ENCODE measurements at places on chromosomes 4 and X. TPM values are rescaled to one million over a fixed set of nuclear protein-coding genes. Genes with fewer than 3 reads are reported as not detected.

DNA sequence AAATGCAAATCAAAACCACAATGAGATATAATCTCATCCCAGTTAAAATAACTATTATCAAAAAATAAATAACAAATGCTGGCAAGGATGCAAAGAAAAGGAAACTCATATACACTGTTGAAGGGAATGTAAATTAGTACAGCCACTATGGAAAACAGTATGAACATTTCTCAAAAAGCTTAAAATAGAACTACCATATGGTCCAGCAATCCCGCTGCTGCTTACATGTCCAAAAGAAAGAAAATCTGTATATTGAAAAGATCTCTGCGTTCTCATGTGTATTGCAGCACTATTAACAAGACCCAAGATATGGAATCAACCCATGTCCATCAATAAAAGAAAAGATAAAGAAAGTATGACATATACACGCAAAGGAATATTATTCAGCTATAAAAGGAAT lies 3.0 kb upstream of the NAP1L2 start:
- peak; percentile 54 for DNase-seq

GRCh38 chr4:69835766-69836165 lies 24.2 kb downstream of the SULT1E1 start:
- DNase-seq = no peak

GRCh38 chrX:118212817-118213183 lies 96.2 kb upstream of the KLHL13 start:
- no peak for DNase-seq

DNA sequence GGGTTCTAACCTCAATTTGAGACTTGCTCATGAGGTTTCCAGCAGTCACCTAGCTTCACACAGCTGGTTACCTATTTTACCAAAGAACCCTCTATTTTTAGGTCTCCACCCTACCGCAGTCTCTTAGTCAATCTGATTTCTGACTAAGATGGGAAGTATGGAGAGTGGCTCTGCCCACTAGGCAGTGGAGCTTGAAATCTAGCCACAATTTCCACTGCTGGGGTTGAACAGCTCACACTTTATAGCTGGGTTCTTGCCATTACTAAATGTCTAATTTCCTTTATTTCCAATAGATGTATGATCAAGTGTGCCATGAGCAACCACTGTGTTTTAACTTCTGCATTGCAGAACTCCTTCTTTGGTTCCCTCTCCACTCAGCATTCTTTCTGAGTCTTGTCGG lies 43.1 kb downstream of the GASK1B start:
- DNase-seq = no peak

- DNase-seq = no peak
These were observed 15.5 kb downstream of the CLDN22 start for GRCh38 chr4:183304538-183304937.

DNA sequence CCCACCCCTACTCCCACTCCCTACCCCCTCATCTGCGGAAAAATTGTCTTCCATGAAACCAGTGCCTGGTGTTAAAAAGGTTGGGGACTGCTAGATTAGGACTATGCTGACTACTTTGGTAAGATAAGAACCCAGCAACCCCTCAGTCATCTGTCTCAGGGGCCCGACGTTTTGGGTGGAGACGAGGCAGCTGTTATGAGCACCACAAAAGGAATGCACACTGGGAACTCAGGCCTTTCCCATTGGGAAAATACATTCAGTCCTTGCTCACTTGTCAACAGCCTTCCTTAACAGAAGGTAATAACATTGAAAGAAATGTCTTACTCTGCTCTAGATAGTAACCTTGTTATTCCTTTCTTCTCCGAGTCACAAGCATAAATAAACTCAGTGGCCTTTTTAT lies 310.8 kb downstream of the AFF2 start:
- DNase-seq = no peak

- DNase-seq = no peak
These were observed 127.4 kb upstream of the ENPP6 start for GRCh38 chr4:184344899-184345572.

DNA sequence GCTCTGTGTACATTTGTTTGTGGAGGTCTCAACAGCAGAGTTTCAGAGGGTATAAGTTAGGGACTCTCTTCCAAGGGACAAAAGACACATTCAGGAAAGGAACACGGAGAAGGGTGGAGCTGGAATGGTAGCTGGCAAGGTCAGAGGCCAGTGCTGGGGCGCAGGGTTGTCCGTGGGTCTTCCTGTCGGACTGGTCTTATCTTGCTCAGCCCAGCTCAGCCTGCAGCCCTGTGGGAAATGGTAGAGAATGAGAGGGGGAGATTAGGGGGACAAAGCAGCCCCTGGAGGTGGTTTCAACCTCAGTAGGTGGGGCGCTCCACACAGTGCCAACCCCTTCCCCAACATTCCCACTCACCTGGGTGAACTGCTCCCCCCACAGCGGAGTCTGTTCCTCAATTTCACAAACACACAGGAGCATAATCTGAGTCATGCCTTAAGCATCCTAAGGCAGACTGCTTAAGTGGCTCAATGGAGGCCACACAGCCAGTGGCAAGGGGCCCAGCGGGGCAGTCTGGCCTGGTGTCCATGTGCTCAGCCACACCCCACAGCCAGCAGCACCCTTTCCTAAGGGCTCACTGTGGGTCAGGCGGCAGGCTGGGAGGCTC lies 6.9 kb upstream of the HDAC6 start:
- DNase-seq = no peak

DNA sequence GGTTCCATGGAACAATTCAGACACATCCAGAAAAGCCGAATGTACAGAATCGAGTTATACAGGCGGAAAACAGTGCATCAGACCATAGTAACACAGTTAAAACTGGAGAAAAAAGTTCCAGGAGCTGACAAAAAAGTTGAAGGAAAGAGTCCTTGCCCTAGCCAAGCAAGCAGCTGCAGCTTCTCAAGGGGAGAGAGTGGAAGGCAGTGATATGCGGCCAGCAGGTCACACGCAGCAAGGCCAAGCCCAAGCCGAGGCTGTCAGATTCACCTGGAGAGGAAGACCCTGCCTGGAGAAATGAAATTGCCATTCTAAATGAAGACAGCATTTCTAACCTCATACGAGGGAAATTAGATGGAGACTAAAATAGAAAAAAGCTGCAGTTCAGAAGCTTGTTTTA lies 55.8 kb downstream of the RGS12 start:
- DNase-seq = no peak

DNA sequence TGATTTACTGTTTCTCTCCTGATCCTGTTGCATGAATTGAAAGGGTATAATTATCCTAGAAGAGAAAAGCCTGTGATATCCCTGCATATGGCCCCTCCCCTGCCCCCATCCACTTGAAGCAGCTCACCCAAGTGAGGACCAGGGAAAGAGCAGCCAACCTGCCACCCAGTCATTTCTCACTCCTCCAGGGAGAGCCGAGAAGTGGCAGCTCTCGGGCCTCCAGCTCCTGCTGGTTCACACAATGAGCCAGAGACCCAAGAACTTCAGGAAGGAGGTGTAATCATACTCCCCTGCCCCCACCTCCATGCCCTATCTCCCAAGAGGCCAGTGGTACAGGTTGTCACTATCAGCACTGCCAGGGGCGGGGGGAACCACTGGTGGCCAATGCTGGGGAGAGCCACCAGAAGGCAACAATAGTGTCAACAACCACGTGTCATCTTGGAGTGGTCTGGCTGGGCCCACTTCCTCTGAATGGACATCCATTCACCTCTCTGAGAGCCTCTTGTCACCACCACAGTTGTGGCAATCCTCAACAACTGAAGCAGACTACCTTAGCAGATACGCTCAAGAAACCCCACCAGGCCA lies 42.9 kb downstream of the APOO start:
- DNase-seq = no peak

- no peak for DNase-seq
These were observed 62.1 kb upstream of the KLF3 start for GRCh38 chr4:38601916-38602291.

DNA sequence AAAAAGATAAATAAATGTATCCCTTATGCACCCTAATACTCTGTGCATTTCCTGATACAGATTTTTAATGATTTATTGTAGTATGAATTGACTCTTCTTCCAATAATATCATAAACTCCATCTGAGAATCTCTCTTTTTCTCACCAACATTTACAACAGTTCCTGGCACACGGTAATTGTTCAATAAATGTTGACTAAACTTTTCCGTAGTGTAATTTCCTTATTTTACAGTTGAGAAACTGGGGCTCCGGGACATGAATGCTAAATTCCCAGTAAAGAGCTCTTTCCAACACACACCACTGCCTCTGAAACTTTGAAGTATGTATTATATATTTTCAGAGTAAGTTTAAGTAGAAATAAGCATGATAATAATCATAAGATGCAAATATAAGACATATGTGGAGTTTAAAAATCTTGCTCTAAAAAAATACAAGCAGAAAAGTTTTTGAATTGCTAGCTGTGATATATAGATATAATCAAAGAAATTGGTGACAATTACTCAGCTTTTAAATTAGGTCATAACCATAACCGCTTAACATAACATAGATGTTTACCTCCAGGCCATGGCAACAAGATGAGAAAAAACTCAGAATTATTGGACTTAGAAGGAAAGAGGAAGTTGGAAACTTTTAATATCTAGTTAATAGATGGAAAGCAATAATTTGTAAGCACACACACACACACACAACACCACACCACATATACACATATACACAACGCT lies 28.2 kb upstream of the ANTXR2 start:
- DNase-seq = no peak

DNA sequence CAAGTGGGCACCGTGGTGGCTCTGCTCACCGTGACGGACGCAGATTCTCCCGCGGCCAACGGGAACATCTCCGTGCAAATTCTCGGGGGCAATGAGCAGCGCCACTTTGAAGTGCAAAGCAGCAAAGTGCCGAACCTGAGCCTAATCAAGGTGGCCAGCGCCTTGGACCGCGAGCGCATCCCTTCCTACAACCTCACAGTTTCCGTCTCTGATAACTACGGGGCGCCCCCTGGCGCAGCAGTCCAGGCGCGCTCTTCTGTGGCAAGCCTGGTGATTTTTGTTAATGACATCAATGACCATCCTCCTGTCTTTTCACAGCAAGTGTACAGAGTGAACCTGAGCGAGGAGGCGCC lies 2.7 kb downstream of the FAT4 start:
- DNase-seq = no peak

- DNase-seq = no peak
These were observed 604.6 kb upstream of the FAM241A start for GRCh38 chr4:111540671-111541070.

GRCh38 chr4:48046059-48046458 lies 29.5 kb downstream of the NIPAL1 start:
- DNase-seq = no peak

- DNase-seq = no peak
These were observed 99.3 kb upstream of the TLR3 start for GRCh38 chr4:185969657-185970056.

- DNase-seq = no peak
These were observed 548.8 kb upstream of the FAM241A start for GRCh38 chr4:111596491-111596890.

DNA sequence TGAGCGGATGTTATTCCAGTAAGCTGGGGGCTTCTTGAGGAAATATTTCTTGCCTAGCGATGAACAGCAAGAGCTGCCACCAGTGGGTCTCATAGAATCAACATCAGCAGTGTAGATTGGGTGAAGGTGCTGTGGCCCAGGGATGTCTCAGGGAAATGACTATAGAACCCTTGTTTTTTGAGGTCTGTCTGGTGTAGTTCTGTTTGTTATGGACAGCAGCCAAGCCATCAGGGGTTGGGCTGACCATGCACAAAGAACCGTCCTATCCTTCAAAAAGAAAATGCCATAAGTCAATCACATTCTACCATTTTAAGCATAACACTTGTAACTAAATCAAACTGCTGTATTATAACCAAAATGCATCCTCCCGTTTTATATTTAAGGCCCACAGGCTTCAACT lies 17.3 kb upstream of the C1GALT1C1 start:
- DNase-seq = no peak

DNA sequence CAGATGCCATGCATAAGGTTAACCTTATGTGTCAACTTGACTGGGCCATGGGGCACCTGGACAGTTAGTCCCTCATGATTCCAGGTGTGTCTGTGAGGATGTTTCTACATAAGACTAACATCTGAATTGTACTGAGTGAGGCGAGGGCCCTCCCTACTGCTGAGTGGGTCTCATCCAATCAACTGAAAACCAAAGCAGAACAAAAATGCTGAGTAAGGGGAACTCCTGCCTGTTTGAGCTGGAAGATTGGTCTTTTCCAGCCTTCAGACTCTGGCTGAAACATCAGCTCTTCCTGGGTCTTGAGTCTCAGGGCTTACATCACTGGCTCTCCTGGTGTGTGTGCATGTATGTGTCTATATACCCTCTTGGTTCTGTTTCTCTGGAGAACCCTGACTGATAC lies 13.8 kb downstream of the NELFA start:
- DNase-seq = no peak

DNA sequence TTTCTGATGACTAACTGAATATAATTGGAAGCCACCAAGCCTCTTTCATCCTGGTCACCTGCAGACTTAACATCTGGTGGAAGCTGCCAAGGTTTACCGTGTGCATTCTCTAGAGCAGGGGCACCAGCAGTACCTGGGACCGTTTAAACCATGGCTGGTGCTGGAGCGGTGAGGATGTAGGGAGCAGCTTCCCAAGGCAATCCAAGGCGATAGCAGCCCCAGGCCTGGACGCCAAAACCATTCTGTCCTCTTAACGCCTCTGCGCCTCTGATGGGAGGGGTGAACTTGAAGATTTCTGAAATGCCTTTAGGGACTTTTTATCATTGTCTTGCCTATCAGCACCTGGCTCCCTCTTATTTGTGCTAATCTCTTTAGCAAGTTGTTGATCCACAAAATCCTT lies 37.3 kb upstream of the SPANXN2 start:
- DNase-seq = no peak

DNA sequence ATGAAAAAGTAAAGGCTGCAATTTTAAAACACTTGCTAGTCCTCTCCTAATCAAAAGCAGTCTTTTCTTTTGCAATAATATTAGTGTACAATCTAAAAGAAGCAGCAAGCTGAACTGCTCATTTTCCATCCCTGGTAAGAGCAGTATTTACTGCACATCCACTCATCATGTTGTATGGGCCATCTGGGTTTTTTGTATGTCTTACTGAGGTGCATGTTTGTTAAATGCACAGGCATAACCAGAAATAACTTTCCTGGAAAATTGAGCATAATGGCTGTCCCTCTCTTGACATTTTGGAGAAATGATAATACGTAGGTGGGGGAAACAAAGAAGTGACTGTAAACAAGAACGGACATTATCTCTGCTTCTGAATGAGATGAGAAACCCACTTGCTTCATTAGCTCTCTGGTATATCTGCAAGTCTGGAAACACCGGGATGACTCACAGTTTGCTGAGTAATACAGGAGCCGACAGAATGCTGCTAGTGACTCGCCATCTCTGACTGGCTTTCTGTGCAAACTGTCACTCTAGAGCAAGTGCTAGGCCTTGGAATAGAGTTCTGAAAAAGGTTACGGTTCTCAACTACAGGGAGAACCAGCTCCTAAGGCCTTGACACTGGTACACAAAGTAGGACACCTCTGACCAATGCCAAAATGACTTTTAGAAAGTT lies 85.7 kb upstream of the MTM1 start:
- DNase-seq = no peak

TMEM35A gene
- total RNA-seq = 0.92 TPM

NUDT10 gene
- 0.12 TPM for total RNA-seq

MAGEB2 gene
- not detected for total RNA-seq

FGF13 gene
- not detected for total RNA-seq

MAOB gene
- not detected for total RNA-seq

UGT2B17 gene
- total RNA-seq = not detected

DOCK11 gene
- total RNA-seq = 0.88 TPM

IL21 gene
- not detected for total RNA-seq

GC gene
- total RNA-seq = not detected

USP51 gene
- 8.1 TPM for total RNA-seq

SASH3 gene
- total RNA-seq = not detected

ZCCHC4 gene
- total RNA-seq = 9.7 TPM

ARSJ gene
- total RNA-seq = not detected

GPRASP1 gene
- 0.43 TPM for total RNA-seq

PNMA6A gene
- 15.1 TPM for total RNA-seq

ERAS gene
- total RNA-seq = 9.6 TPM
